ENCODE measurements at places on chromosomes 3 and 15.

GRCh38 chr3:63654931-63655330, 2.5 kb downstream of the SNTN start:
- DNase-seq = peak; percentile 7

DNA sequence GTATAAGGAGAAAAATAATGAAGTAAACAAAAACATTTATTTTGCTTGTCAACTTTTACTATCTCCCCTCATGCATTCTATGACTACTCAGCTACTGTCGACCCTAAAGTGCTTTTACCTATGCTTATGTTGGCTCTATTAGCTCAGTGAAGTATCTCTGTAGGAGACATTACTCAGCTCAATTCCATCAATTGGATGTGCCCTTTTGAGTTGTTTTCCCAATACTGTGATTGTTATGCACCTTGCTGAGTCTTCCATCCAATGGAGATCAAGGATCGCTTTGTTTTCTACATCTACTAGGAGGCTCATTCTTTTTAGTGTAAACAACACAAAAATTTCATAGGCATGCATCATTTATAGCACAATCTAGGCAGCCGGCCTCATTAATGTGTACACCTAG, 403.8 kb upstream of the ARL6 start:
- no peak for DNase-seq

DNA sequence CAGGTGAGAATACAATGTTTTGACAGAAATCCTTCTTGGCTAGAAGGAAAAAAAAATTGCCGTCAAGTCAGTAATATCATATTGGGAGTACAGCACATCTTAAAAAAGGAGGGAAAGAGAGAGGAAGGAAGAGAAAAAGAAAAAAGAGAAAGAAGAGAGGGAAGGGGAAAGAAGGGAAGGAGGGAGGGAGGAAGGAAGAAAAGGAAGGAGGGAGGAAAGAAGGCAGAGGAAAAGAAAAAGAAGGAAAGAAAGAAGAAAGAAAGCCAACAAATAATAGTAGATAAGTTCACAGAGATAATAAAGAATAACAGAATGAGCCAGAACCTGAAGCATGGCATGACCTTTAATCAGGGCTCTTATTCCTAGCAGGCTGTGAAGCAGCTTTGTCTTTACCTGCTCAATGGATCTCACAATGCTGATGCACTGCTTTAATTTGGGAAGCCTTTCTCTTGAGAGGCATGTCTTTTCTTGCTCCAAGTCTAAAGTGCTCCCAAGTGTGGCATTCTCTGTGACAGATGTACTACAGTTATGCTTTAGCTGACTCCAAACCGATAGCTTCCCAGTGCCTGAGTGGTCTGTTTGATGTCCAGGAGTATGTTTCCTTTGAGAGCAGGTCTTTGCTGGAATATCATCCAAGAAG, 114.9 kb downstream of the IQCH start:
- DNase-seq = no peak

DNA sequence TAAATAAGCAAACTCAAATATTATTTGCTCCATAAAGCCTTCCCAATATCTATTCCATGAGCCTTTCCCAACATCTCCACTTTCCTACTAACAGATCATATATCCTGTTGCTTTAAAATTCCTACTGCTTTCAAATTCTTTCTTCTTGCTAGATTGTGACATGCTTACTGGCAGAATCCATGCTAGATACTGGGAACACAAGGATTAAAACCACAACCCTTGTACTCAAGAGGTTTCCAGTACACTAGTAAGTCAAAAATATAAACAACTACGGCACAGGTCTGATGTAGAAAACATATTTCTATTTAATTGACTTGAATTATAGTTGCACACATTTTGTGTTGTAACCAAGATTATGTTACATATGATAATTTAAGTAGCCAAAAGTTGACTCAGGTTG, 275.0 kb downstream of the ZBTB20 start:
- no peak for DNase-seq

GRCh38 chr15:37143351-37143750, 43.0 kb upstream of the MEIS2 start:
- DNase-seq = no peak

DNA sequence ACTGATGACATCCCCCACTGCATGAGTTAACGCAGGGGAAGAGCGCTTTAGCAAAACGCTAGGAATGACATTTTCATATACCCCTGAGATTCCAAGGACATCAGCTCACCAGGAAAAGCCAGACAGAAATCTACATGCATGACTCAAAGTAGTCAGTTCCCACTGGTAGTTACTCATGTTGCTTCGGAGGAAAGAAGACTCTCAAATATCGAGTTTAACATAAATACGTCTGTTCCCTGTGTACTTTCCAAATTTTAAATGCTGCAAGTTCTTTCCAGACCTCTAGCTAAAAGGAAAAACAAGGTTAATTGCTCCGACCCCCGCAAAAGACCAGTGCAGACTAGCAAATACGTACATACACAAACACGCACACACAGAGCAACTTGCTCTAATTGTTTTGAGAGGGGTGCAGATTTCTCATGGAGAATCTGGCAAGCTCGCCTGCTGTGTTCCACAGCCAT, 115.4 kb upstream of the PRICKLE2 start:
- DNase-seq = no peak

DNA sequence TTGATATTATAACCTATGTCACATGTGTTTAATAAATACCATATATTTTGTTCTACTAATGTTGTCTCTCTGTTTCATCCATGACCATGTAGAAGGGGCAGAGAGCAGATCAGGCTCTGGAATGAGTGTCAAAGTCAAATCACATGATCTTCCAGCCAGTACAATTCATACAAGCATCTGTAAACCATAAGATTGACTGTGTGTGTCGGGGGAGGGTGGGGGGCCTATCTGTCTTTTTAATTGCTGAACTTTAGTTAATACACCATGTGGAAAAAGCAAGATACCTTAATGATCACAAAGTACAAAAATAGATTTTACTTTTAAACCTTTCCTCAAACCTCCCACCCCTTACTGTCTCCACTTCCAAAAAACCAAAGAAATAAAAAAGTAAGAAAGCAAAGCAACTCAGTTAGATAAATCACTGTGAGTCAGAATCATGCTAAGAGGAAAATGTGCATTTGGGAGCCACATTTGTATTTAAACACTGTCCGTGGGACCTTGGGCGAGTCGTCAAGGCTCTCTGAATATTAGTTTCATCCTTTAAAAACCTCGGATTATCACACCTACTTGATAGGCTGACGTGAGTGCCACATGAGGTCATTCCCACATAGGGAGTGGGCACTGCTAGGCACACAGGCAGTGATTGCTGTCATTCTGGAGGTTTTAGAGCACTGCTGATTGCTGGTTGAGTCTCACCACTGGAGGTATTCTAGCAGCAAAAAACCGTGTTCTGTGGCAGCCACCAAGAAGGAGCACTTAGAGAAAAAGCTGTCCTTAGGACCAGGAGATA, 21.0 kb upstream of the POLR2M start:
- no peak for DNase-seq

GRCh38 chr3:53046171-53047170, 598 bp upstream of the SFMBT1 start:
- no peak for DNase-seq

- DNase-seq = no peak
Observed at GRCh38 chr3:171428321-171428787, 31.9 kb downstream of the TNIK start.
